ENCODE measurements at places on chromosomes 4 and X. TPM values are rescaled to one million over a fixed set of nuclear protein-coding genes. Genes with fewer than 3 reads are reported as not detected.

SPINK2 gene
- polyA plus RNA-seq, result not detected

FGF13 gene
- 12.9 TPM for polyA plus RNA-seq

DCHS2 gene
- polyA plus RNA-seq, result not detected

TGIF2LX gene
- polyA plus RNA-seq, result not detected

KCNE5 gene
- not detected for polyA plus RNA-seq

GSX2 gene
- polyA plus RNA-seq, result not detected

CXCL5 gene
- not detected for polyA plus RNA-seq

FGB gene
- not detected for polyA plus RNA-seq

DDIT4L gene
- polyA plus RNA-seq, result 1.5 TPM

Measured in aorta (tissue), 5 donors.